Activated CD8-positive, alpha-beta T cell treated with anti-CD3 and anti-CD28 coated beads for 36 hours (primary cell): ENCODE measurements at places on chromosomes 16 and 17. TPM values are rescaled to one million over a fixed set of nuclear protein-coding genes. Genes with fewer than 3 reads are reported as not detected.

- H3K4me1 ChIP-seq, result no peaks in the 10 kb centered on the region
- H3K27me3 ChIP-seq, result no peaks in the 10 kb centered on the region
- H3K27ac ChIP-seq, result no peak overlapping the region
- H3K36me3 ChIP-seq, result peaks cover 6% of the 10 kb centered on the region
These were observed 8.5 kb downstream of the GAA start for GRCh38 chr17:80109713-80110446.

CUEDC1 gene
- total RNA-seq, result 0.29 TPM

DNA sequence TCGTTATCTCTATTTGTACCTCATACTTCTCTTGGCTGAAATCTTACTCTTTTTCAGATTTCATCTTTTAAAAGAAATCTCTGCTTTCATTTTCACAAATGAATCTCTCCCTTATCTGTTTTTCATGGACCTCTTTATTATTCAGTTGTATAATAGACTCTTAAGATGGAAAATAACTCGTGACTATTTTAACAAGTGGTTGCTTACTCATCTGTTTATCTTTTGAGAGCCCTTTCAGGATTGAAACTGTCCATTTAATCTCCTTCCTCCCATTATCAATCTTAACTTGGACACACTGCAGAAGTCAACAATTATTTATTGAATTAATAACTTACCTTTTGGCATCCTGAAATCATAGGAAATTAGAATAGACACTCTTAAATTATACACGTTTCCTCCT, 68.8 kb downstream of the ABCA8 start:
- peaks cover 4% of the 10 kb centered on the region for H3K27me3 ChIP-seq
- H3K36me3 ChIP-seq, result no peaks in the 10 kb centered on the region
- H3K4me1 ChIP-seq, result no peaks in the 10 kb centered on the region
- no peak overlapping the region for H3K27ac ChIP-seq

GRCh38 chr17:385178-385835, 32.7 kb upstream of the RPH3AL start:
- peaks cover 21% of the 10 kb centered on the region for H3K27me3 ChIP-seq
- peak overlapping the region; percentile 55 for H3K4me3 ChIP-seq
- peak; percentile 12 for DNase-seq
- H3K36me3 ChIP-seq, result no peaks in the 10 kb centered on the region
- no peak overlapping the region for H3K27ac ChIP-seq

ATP1B2 gene
- 0.38 TPM for total RNA-seq

- peaks cover 95% of the 10 kb centered on the region for H3K4me1 ChIP-seq
- H3K27me3 ChIP-seq, result no peaks in the 10 kb centered on the region
- peaks cover 40% of the 10 kb centered on the region for H3K36me3 ChIP-seq
- no peak overlapping the region for H3K4me3 ChIP-seq
- H3K27ac ChIP-seq, result peak overlapping the region; percentile 71
These were observed 102.1 kb downstream of the ZNF778 start for GRCh38 chr16:89319631-89319885.

GRCh38 chr17:37743875-37744632, 805 bp downstream of the HNF1B start:
- H3K4me1 ChIP-seq, result peaks cover 17% of the 10 kb centered on the region
- DNase-seq, result peak; percentile 27
- peaks cover 71% of the 10 kb centered on the region for H3K27me3 ChIP-seq
- peak overlapping the region; percentile 45 for H3K4me3 ChIP-seq
- H3K36me3 ChIP-seq, result no peaks in the 10 kb centered on the region

FBXW10B gene
- 0.36 TPM for total RNA-seq

DNA sequence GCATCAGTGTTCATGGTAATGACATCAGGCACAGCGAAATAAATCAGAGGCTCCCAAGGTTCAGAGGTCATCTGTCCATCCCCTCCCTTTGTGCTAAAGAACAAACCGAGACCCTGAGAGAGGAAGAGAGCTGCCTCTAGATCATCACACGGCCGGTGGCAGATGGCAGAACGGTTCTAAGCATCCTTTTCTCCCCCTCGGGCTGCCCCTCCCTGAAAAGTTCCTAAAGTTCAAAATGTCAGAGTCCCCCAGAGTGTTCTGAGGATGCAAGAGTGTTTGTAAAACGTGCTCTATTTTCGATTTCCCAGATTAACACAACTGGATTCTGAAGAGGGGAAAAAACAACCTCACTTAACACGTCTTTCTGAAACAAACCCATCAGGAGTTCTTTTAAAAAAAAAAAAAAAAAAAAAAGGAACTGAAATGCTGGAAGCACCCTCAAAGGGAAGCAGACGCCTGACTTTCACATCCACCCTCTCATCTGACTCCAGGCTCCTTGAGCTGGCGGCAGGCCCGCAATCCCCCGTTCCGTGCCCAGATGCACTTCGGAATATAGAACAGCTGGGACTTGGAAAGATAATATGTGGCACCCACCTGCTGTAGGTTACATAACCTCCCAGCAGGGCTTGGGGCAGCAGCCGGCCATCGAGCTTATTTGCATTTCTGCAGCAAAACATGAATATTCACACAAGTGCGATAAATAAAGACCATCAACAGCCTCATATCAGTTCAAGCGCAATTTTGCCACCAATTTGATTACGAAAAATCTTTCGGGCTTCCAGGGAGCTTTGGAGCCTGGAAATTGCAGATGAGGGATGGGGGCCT, 115.5 kb upstream of the SMURF2 start:
- peaks cover 2% of the 10 kb centered on the region for H3K27me3 ChIP-seq
- no peaks in the 10 kb centered on the region for H3K36me3 ChIP-seq
- DNase-seq, result no peak
- no peak overlapping the region for H3K27ac ChIP-seq

DNA sequence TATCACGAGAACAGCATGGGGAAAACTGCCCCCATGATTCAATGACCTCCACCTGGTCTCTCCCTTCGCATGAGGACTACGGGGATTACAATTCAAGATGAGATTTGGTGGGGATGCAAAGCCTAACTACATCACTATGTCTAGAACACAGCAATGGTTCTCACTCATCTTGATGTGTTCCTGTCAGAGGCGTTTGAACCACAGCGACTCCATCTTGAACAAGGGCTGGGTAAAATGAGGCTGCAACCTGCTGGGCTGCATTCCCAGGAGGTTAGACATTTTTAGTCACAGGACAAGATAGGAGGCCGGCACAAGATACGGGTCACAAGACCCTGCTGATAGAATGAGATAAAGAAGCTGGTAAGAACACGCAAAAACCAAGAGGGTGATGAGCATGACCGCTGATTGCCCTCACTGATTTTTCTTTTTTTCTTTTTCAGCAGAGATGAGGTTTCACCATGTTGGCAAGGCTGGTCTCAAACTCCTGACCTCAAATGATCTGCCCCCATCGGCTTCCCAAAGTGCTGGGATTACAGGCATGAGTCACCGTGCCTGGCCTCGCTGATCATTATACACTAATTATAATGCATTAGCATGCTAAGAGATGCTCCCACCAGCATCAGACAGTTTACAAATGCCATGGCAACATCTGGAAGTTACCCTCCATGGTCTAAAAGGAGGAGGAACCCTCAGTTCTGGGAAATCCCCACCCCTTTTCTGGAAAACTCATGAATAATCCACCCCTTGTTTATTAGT, 3.0 kb upstream of the PPY start:
- no peak overlapping the region for H3K4me3 ChIP-seq
- H3K36me3 ChIP-seq, result no peaks in the 10 kb centered on the region
- peaks cover 3% of the 10 kb centered on the region for H3K4me1 ChIP-seq
- DNase-seq, result no peak

GTF3C1 gene
- total RNA-seq, result 55.9 TPM

IRX5 gene
- total RNA-seq, result 0.14 TPM

EFCAB5 gene
- 0.54 TPM for total RNA-seq

- no peak overlapping the region for H3K4me3 ChIP-seq
- DNase-seq, result no peak
- H3K27me3 ChIP-seq, result no peaks in the 10 kb centered on the region
These were observed 13.7 kb upstream of the TRPV3 start for GRCh38 chr17:3571043-3571900.

DNA sequence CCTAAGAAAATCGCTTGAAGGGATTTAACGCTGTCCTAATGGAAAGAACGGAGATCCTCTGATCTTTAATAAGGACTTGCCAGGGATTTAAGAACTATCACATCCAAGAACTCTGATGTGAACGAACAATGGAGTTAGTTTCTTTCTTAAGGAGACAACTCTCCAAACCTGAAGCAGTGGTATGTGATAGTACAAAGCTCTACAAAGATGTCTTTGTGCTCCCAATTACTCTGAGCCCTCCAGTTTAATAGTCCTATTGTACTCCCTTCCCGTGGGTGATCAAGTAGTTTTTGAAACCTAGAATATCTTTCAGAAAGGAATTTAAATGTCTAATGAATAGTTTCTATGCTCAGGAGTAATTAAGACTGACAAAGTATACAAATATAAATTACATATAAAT, 123.8 kb downstream of the FTO start:
- no peak overlapping the region for H3K27ac ChIP-seq
- no peaks in the 10 kb centered on the region for H3K27me3 ChIP-seq
- H3K4me1 ChIP-seq, result no peaks in the 10 kb centered on the region
- no peak for DNase-seq

KRT25 gene
- total RNA-seq, result not detected

- no peak overlapping the region for H3K4me3 ChIP-seq
- peaks cover 4% of the 10 kb centered on the region for H3K36me3 ChIP-seq
- H3K27me3 ChIP-seq, result no peaks in the 10 kb centered on the region
- no peak for DNase-seq
These were observed 45.9 kb downstream of the MRTFB start for GRCh38 chr16:14117051-14117450.

USP6 gene
- 0.07 TPM for total RNA-seq

SCGB1C2 gene
- total RNA-seq, result not detected

CES4A gene
- total RNA-seq, result 5.9 TPM

DNA sequence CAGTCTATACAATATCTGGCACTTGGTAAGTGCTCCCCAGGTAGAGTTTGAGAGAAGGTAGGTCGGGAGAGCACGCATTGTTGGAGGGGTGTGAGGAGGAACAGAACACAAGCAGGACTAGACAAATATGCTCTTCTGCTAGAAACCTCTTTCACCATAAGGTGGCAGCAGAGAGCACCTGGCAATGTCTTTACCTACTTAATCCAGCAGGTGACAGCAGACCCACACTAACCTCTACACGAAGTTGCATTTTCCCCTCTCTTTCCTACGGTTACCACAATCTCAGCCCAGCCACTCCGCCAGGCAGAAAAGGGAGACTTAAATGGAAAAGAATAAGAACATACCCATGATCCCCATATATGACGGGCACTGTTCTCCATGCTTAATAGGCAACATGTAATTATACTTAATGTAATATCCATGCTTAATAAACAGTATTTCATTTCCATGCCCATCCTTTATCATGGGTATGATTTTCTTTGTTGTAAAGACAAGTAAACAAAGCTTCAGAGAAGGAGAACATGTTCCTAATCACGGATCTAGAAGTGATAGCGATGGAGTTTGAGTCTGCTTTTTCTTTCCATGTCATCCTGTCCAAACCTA, 55.1 kb upstream of the CCL2 start:
- no peak overlapping the region for H3K4me3 ChIP-seq
- H3K4me1 ChIP-seq, result peaks cover 14% of the 10 kb centered on the region
- peaks cover 21% of the 10 kb centered on the region for H3K27me3 ChIP-seq
- DNase-seq, result peak; percentile 77

DNA sequence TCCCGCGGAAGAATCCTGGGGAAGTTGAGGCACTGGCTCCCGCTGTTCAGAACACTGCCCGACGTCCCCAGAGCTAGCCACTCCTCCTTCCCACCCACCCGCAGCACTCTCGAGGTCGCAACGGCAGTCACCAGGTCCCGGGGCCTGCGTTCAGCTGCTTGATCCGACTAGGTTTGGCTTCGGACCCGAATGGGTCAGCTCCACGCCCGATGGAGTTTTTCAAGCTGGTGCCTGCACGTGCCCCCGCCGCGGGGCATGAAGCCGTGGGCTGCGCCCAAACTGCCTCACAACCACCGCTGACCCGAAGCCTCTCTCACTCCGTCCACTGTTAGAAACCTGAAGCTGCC, 12.4 kb upstream of the ODF4 start:
- H3K4me1 ChIP-seq, result peaks cover 12% of the 10 kb centered on the region
- H3K36me3 ChIP-seq, result no peaks in the 10 kb centered on the region
- H3K27me3 ChIP-seq, result peaks cover 35% of the 10 kb centered on the region
- H3K27ac ChIP-seq, result no peak overlapping the region

DNA sequence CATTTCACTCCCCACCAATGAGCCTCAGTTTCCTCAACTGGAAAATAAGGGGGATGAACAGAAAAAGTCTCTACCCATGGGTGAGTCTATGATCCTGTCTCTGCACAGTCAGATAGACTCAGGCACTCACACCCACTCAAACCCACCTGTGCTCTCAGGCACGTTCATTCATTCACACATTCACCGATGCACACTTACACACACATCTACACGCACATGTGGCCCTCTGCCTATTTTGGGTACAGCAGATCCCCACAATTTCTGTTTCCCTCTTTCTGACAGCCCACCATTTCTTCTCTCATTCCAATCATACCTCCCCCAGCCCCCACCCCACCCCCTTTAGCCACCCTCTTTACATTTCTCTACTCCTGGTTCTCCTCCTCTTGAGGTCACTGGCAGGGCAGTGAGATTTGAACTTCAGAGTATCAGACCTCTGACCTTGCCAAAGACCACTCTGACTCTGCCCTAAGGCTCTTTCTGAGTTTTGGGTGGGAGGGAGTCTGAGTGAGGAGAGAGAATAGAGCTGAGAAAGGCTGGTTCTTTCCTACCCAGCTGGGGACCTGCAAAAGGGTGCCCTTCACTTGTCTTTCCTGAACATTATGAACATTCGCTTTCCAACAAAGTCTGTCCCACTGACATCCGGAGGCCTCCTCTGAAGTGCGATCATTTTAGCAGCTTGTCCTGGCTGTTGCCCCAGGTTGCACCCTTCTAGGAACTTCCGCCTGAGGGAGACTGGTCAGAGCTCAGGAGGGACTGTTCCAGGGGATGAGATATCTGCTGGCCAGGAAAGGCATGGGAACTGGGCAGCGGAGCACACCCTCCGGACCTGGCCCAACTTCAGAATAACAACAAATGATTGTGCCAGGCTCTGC, 10.1 kb upstream of the COL1A1 start:
- no peak overlapping the region for H3K27ac ChIP-seq
- no peaks in the 10 kb centered on the region for H3K36me3 ChIP-seq
- H3K4me3 ChIP-seq, result no peak overlapping the region
- peaks cover 38% of the 10 kb centered on the region for H3K27me3 ChIP-seq

- no peak overlapping the region for H3K27ac ChIP-seq
- H3K4me1 ChIP-seq, result no peaks in the 10 kb centered on the region
- H3K4me3 ChIP-seq, result no peak overlapping the region
These were observed 20.1 kb downstream of the GLYR1 start for GRCh38 chr16:4826980-4827379.

TPPP3 gene
- total RNA-seq, result not detected

SEZ6 gene
- total RNA-seq, result not detected

DNA sequence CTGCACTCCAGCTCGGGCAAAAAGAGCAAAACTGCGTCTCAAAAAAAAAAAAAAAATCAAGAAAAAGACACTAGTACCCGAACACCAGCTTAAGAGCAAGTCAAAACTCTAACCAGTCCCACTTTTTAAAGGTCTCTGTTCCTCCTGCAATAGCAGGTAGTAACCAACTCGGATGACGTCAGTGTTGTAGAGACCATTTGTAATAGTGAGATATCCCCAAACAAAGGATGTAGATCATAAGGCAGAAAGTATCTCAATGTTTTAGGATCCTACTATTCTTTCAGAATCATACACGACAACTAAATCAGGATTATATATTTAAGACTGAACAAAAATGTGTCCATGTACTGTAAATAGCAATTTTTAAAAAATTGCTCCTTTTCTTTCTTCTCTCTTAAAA, 2.4 kb downstream of the JPT1 start:
- H3K27ac ChIP-seq, result no peak overlapping the region
- peaks cover 34% of the 10 kb centered on the region for H3K36me3 ChIP-seq
- DNase-seq, result no peak
- H3K4me1 ChIP-seq, result peaks cover 35% of the 10 kb centered on the region

- no peaks in the 10 kb centered on the region for H3K27me3 ChIP-seq
- no peak for DNase-seq
- peaks cover 11% of the 10 kb centered on the region for H3K4me1 ChIP-seq
These were observed 68.5 kb downstream of the WWP2 start for GRCh38 chr16:69830534-69831211.

GRCh38 chr17:6666077-6666521, 14.5 kb downstream of the C17orf100 start:
- no peak overlapping the region for H3K4me3 ChIP-seq
- no peaks in the 10 kb centered on the region for H3K36me3 ChIP-seq
- H3K27ac ChIP-seq, result no peak overlapping the region
